ENCODE measurements at places on chromosomes 4 and X.

DNA sequence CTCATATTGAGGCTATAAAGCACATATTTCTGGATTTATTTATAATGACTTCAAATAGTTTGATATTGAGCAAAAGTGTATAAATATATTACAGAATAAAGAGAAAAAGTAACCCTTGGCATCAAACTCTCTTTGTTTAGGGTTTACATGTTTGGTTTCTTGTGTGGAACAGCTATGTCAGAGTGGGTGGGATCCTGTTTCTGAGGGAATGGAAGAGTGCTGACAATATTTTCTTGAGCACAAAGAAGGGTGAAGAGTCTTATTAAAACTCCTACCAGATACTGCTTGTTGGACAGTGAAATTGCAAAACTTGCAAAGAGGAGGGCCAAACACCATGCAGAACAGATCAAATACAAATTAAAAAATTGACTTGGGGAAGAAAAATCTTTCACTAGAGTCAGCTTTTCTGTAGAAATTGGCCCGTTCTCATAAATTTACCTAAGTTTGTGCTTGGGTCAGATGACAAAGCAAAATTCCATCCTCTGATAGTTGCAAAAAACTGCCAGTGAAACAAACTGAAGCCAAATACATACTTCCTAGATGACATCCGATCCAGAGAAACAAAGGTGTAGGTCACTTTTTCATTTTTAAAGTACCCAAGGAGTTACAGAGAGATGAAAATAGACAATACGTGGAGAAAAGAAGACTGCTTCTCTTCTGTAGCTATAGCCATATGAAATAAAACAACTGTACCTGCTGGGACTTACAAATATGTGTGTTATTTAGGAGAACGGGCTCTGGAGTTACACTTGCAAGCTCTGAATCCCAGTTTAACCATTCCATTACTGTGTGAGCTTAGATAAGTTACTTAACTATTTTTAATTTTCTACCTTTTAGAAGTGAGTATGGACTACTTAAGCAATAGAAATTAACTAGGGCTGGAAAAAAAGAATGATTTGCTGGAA, 133.3 kb downstream of the MAML3 start:
- no peak for ATAC-seq

DNA sequence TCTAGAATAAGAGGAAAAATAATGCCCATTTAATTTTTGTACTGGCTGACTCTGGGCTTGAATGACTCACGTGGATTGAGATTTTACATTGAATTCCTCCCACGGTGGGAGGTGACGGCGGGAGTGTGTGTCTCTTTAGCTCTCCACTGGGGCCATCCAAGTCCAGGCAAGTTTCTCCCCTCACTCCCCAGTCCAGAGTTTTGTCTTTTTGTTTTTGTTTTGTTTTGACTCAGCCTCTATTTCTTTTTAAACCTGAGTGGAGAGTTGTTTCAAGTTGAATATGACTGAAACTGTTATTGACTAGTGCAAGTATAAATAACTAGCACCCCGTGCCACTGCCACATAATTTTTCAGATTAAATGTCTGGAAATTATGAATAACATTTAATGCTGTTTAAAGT, 13.6 kb downstream of the CHST7 start:
- no peak for ATAC-seq

- no peak for ATAC-seq
These were observed 33.2 kb downstream of the HMX1 start for GRCh38 chr4:8838296-8838960.

- ATAC-seq, result no peak
These were observed 17.8 kb upstream of the CXCL3 start for GRCh38 chr4:74056114-74056857.

DNA sequence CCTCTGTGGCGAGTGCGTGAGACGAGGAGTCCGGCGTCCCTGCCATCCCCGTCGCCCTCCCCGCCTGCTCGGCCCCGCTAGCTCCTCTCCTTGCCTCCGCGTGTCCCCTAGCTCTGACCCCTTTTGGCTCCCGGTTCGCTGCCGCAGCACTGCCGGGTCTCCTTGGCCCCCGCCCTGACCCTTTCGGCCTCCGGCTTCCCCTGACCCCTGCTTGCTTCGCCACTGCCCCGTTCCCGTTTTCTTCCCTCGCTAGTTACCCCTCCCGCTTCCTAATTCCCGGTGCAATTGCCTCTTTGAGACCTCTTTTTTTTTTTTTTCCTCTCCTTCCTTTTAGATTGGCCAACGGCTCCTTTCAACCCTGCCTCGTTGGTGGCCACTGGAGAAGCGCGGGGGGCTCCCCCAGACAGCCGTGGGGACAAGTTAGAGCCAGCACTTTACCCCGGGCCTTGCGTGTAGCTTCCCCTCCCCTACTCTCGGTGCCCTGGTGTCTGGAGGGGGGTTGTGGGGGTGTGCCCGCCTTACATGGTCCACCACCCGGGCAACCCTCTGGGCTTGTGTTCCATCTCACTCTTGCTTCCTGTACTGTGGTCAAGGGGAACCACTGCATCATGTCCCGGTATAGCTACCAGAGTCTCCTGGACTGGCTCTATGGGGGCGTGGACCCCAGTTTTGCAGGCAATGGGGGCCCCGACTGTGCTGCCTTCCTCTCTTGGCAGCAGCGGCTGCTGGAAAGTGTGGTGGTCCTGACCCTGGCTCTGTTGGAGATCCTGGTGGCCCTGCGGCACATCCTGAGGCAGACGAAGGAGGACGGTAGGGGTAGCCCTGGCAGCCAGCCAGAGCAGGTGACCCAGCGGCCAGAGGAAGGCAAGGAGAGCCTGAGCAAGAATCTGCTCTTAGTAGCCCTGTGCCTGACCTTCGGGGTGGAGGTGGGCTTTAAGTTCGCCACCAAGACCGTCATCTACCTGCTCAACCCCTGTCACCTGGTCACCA, 548 bp downstream of the TMEM164 start:
- peak; percentile 37 for ATAC-seq

DNA sequence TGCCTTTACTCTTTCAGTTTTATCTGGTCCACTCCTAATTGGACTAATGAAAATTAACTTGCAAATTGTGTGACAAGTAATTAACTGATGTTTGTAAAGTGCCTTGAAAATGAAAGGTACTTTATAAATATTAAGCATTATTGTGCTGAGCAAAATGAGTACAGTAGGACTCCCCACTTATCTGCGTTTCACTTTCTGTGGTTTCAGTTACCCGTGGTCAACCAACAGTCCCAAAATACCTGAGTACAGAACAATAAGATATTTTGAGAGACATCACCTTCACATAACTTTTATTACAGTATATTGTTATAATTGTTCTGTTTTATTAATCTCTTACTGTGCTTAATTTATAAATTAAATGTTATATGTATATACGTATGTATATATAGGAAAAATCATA, 27.4 kb upstream of the JADE3 start:
- no peak for ATAC-seq

DNA sequence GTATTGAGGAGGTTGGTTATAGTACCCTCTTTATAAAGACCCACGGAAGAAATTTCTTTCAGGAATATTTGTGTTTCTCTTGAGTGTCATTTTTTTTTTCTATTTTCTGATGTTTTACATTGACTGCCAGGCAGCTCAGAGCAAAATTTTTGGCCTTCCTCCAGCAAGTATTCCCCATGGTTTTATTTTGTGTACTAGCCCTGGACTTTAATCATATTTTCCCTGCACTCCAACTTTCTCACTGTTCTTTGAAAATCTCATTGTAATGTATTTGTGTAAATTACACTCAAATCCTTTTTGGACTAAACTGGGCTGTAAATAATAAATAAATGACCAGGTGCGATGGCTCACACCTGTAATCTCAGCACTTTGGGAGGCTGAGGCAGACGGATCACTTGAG, 45.6 kb upstream of the USP46 start:
- no peak for ATAC-seq

DNA sequence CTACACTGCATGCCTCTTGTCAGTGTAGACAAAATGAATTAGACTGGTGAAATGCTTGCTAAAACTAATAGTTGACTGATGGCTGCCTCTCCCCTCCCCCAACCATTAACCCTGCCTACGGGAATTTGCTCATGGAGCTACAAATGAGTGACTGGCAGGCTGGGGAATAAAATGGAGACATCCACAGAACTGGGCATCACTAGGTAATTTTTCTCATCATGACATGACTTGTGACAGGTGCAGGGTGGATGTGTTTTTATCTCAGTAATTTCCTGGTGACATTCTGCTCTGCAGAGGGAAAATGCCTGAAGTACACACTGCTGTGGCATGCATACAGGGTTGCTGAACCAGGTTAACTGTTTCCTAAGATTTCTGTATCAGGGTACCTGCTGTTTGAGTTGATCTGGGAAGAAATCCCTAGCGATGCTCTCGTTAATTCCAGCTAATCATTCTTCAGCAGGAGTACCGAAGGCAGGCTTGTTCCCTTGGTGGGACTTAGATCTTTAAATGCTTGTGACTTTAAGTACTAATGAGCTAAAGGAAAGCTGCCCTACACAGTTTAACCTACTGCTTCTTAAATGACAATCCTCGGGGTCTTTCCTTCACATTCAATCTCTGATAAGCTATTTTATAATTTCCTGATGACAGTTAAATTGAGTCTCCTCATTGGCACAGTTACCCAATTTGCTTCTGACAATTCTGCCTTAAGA, 376.3 kb upstream of the LCORL start:
- no peak for ATAC-seq

DNA sequence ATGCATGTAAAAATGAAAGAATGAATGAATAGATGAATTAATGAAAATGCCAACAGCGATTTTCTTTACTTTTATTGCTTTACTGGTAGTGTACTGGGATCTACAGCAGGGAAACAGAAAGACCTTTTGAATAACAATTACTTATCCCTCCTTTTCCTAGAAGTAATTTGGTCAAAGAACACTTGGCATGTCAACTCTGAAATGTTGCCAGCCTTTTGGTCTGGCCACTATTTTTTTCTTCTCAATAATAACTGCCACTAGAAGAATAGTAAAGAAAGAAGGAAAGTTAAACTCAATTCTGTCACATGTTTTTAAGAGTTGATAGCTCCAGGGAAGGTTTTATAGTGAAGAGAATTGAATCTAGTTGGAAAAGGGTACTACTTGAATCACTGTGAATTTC, 52.9 kb downstream of the EPHA5 start:
- ATAC-seq, result no peak

- ATAC-seq, result no peak
These were observed 251.6 kb downstream of the ADGRA3 start for GRCh38 chr4:22264261-22264660.

GRCh38 chr4:6324461-6324998, 54.9 kb downstream of the WFS1 start:
- ATAC-seq, result no peak

GRCh38 chr4:41934901-41935651, at the start of gene TMEM33:
TMEM33 (plus strand) TSS chr4:41935429; CDS start chr4:41935485, 56 bp downstream.
- ATAC-seq, result peak; percentile 95

GRCh38 chrX:136867518-136867917, 13.0 kb downstream of the RBMX start:
- no peak for ATAC-seq
